ENCODE measurements at places on chromosomes 4 and X.

GRCh38 chrX:149950681-149951080 is 12.4 kb upstream of the EOLA2 start:
- DNase-seq: peak; percentile 37

GRCh38 chrX:136057567-136057966 is 72.3 kb downstream of the SLC9A6 start:
- no peak for DNase-seq

DNA sequence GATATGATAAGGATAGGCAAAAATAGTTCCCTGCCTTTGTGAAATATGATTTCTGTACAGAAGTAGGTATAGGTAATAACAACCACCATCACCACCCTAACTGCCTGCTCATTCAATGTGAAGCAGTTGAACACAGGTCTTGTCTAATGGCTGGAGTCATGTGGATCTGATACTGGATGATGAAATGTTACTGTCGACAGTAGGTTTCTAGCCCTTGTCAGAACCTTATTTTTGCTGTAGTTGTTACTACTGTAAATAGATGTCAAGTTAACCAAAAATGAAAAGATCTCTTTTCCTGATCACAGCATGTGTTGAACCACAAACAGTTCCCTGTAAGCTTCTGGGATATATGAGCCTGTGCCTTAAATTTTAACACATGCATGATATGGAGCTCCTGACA is 142.9 kb downstream of the FRAS1 start:
- no peak for DNase-seq

DNA sequence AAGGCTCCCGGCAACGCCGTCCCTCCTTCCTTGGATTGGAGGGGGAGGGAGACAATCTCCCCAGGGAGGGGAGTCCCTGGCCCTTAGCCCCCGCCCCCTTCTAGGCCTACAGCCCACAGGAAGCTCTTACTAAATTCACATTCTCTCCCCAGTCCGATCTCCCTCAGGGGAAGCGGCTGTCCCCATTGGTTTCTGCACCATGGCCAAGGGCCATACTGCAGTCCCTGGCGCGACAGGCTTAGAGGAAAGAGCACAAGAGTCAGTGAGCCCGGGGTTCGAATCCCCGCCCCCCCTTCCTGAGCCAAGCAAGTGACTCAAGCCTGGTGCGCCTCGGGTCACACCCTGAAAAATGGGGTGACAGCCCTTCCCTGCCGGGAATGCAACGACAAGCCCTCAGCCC is 1.1 kb downstream of the ABLIM2 start:
- DNase-seq: no peak

DNA sequence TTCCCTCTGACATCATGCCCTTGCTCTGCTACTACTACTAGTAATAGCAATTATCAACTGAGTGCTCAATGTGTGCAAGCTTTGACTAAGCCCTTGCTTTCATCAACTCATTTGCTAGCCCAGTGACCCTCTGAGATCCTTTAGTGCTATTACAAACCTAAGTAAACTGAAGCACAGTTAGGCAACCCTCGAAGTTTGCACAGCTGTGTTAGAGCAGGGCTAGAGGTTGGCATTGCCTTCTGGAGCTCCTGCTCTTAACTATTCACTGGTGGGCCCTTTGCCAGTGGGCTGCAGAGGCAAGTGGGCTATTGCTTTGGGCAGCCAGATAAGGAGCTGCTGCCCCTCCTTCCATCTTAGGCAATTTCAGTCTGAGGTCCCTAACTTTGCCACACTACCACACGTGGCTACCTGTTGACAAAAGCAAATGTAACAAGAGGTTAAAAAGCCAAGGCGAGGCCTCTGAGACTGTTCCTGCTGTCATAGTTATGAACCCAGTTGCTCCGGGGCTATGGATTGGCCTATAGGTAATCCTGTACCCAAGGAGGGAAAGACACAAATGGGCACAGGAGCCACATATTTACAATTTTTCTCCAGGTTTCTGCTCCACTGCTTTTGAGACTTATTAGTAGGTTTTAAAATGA is 41.5 kb upstream of the ANKRD50 start:
- DNase-seq: no peak

- no peak for DNase-seq
Measured at GRCh38 chrX:97175147-97175546, 291.4 kb downstream of the RPA4 start.

DNA sequence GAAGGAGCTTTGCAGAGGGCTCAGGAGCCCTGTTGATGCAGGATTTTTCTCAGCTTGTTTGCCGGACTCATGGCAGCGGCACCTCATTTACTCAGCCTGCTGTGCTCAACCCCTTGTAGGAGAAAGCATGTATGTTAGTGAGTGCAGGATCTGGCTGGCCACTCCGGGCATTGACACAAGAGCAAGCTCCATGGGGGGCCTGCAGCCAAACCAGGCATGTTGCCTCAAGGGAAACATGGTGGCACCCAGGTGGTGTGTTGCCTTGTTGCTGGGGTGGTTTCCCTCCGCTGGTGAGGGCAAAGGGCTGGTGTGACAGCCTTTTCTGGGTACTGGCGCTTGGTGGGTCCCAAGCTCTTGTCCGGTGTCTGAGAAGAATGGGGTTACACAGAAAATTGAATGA is 189.3 kb upstream of the ANXA3 start:
- DNase-seq: no peak

DNA sequence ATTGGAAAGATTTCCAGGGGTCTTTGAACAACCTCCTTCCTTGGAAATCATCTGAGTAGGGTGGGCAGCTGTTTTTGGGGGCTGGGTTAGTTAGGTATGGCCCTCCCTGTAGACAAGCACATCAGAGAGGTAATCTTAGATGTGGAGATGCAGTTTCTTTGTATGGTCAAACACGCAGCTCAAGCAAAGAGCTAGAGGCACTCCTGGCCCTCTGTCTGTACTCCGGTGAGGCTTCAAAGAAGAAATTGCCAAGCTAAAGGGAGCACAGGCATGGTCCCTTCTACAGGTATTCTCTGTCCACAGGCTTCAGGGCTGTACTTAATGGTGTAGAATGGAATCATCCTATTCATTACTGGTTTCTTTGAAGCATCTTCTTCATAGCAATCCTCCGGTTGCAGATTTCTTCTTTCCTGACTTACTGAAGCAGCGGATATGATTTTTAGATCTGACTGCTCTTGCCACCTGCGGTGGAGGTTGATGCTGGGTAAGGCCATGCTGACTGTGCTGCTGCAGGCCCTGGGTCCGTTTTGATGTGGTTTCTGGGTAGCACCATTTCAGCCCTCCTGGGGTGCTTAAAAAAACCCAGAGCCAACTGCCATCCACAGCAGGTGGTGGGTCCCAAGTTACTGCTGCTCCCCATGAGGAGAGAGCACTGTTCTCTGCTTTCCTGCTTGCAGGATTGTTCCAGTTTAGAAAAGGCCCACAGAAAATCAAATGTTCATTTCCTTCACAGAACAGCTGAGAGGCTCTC is 318.9 kb upstream of the GATB start:
- DNase-seq: peak; percentile 66

- DNase-seq: no peak
Measured at GRCh38 chr4:94371290-94371689, 28.7 kb upstream of the HPGDS start.

DNA sequence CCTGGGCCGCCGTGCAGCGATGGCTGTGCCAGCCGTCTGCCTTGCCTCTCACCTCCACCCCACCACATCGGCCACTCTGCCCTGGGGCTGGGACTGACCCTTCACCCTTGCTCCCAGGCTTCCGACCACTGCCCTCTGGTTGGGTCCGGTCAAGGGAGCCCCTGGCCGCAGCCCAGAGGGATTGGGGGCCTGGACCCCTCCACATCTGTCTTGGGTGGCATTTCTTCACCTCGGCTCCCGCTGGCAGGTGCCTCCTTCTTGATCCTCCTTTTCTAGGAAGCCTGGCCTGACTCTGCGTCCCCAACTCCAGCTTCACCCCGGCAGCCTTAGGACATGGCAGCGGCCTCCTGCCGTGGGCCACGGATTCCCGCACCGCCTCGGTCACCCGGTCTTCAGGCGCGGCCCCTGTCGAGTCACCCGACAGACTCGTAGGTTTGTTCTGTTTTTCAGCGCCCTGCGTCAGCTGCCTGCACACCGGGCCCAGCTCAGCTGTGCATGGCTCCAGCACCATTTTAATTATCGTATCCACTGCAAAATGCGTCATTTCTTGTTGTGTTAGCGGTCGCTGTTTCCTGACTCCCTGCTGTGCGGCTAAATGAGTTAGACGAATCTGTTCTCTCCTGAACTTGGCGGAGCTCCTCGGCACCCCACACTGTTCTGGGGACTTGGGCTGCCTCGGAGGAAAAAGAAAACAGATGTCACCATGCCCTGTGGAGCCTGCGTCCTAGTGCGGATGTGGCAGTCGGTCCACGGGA is 124.0 kb downstream of the FAM53A start:
- DNase-seq: no peak

GRCh38 chr4:76803522-76803921 is 94.4 kb downstream of the SOWAHB start:
- DNase-seq: no peak

- no peak for DNase-seq
Measured at GRCh38 chr4:160100316-160100715, 997.4 kb downstream of the RAPGEF2 start.

- DNase-seq: no peak
Measured at GRCh38 chr4:3470244-3471097, 7.4 kb downstream of the DOK7 start.

DNA sequence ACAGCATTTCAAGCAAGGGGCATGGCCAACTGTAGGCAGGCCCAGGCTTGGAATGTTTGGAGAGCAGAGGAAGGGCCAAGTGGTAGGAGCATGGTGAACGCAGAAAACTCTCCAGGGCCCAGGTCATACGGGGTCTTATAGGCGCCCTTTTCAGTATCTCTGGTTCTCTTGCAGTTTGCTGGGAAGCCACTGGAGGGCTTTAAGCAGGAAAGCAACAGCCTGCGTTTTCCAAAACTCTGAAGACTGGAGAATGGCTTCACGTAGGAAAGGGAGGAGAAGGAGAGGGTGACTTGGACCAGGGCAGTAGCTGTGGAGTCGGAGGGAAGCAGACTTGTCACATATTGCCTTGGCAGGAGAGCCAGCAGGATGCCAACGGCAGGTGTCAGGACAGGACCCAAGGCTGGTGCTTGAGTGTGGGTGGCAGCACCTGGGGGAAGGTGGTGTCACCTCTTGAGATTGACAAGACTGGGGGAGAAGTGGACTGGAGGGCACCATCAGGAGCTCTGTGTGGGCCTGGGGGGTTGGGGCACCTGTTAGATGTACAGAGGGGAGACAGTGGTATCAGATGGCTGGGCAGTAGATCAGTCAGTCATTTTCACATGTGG is 21.9 kb downstream of the TKTL1 start:
- no peak for DNase-seq

DNA sequence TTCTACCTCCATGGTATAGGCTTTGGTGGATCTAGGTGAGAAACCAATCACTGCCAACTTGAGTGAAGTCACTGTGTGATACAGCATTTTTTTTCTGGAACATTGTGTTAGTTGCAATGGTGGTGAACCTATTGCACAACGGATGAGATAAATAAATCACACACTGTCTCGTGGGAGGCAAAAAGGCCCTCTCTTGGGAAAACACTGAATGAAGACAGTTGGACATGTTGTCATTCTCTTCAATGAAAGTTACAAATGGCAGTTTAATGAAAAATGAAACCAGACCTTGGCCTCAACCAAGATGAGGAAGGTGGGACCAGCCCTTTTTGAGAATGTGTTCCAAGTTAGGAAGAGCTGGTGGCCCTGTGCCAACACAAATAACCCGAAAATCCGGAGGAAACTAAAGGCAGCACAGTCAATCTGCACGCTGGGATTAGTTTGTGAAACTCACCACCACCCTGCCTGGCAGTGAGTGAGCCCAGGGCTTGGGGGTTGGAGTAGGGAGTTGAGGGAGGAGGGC is 5.4 kb upstream of the ADGRG2 start:
- DNase-seq: no peak

DNA sequence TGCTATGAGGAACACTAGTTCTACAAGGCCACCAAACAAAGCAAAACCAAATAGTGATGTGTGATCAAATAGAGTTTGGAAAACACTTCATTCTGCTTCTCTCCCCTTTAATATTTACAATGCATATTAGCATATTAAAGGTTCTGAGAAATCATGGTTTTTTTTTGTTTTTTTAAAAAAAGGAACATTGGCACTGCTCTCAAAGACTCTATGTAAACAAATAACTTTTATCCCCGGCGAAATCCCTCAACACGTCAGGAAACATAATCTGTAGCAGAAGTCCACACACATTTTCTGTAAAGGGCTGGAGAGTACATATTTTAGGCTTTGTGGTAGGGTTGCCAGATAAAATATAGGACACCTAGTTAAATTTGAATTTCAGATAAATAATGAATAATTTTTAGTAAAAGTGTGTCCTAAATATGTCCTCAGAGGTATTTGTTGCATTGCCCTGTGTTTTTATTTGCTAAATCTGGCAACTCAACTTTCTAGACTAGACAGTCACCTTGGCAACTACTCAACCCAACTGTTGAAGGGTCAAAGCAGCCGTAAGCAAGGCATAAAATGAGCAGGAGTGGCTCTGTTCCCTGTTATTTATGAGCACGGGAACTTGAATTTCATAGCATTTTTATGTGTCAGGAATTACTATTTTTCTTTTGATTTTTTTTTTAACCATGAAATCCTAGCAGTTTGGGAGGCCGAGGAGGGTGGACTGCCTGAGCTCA is 8.6 kb downstream of the SPATA4 start:
- DNase-seq: no peak

DNA sequence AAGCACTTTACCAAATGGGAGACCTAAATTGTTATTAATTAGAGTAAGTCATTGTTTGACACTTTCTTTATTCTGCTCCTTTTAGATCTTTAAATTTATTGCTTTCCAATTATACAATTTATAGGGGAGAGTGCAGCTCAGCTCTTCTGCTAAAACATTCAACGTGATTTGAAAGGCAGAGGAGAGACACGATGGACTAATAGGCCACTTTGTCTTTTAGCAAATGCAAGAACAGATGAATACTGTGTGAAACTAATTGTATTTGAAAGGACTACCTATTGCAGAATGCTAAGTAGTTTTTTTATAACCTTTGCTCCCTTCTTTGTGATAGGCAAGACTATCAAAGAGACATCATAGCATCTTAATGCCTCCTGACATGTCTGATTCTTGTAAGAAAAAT is 320.4 kb upstream of the KLF3 start:
- DNase-seq: no peak

DNA sequence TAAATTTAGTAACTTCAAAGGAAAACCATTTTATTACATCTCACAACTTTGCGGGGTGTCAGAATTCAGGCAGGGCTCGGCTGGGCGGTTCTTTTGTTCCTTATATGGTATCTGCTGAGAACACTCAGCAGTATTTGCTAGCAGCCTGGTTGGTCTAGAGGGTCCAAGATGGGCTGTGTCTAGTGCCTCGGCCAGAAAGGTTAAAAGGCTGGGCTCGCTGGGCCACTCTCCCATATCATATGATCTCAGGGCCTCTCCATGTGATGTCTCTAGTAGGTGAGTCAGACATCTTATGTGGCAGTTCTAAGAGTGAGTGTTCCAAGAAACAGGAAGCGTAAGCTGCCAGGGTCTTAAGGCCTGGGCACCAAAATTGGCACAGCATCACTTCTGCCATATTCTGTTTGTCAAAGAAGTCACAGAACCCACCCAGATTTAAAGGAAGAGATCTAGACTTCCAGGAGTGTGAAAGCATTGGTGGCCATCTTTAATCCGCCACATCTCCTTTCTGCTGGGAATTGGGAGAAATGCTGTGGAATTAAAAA is 100.9 kb upstream of the ATP6AP2 start:
- no peak for DNase-seq

GRCh38 chr4:178316211-178316610 is 874.0 kb upstream of the AGA start:
- peak; percentile 3 for DNase-seq

GRCh38 chr4:182233310-182234090 is 9.7 kb upstream of the TENM3 start:
- DNase-seq: no peak

- no peak for DNase-seq
Measured at GRCh38 chr4:183909801-183910200, 4.7 kb downstream of the STOX2 start.
